Central memory CD8-positive, alpha-beta T cell (primary cell): ENCODE measurements at places on chromosomes 4 and X.

DNA sequence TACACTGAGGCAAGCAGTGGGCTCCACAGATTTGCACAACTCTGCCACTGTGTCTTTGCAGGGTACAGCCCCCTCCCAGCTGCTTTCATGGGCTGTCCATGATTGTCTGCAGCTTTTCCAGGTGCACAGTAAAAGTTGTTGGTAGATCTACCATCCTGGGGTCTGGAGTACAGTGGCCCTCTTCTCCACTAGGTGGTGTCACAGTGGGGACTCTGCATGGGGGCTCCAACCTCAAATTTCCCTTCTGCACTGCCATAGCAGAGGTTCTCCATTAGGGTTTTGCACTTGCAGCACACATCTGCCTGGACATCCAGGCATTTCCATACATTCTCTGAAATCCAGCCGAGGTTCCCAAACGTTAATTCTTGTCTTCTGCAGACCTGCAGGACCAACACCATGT lies 1002.3 kb downstream of the FAM133A start:
- no peak for DNase-seq

DNA sequence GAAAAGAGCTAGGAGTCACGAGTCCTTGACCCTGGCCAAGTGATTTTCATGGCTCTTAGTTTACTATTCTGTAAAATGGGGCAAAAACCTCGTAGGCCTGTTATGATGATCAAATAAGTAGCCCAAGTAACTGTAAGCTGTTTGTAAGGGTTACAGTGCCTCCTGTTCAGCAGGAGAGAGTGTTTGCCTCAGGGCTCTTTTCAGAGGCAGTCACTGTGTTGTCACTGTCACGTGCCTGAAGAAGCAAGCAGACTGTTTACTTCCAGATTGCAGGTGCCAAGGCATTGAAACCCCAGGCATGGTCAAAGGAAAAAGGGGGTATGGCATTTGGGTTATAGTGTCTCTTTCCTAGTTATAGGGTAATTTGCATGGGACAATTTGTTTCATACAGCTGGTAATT lies 4.5 kb downstream of the RAB39B start:
- DNase-seq, result no peak

DNA sequence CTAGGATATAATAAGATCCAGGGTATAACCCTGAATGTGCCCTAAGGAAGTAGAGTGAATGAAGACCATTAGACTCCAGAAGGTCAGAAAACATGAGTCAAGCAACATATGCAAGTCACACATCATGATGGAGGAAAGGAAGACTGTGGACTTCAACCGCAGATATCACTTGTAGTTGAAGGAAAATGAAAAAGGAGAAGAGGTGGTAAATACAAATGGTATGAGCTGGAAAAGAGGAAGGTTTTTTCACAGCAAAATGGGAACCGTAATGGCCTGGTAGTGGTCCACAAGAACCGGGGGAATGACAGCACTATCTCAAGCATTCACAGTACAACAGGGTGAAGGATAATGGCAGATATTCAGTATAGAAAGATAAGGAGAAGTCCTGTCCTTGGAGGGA lies 5.2 kb upstream of the SCFD2 start:
- no peak for DNase-seq

DNA sequence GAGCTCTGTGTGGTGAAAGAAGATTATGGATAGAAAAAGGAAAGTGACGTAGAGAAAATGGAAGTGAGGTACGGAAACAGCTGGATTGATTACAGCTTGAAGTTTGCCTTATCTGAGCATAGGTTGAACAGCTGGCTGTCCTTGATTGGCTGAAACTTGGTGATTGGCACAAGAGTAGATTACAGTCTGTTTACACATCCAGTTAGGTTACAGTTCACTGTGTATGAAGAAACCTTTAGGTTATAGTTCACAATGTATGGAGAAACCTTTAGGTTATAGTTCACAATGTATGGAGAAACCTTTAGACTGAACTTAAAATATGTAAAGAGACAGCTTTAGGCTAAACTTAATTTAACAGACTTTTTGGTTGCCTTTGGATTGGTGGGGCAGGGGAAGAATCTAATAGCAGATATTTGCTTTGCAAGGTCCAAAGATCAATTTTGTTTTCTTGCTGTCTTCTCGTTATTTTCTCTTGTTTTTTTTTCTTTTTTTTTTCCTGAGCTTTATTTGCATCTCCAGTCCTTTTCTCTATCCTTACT lies 15.6 kb upstream of the ART3 start:
- DNase-seq, result no peak

- no peak for DNase-seq
Measured at GRCh38 chrX:153434801-153435200, 11.1 kb downstream of the TREX2 start.
